ENCODE measurements at places on chromosomes 7 and 10.

DNA sequence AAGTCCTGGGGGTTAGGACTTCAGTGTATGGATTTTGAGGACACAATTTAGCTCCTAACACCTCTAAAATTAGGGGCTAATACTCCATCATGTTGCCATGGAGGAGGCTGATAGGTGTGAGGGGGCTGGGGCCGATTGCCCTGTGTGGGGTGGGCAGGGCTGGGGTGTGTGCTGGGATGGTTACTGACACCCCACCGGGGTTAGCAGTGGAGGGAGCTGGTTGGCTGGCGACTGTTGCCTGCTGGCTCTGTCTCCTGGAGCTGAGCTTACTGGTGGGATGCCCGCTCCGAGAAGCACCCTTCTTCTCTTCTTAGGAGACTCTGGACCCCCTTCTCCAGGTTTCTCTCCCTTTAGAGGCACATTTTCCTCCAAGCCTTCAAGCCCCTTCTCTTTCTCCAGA is 22.2 kb upstream of the SH2D4B start:
- DNase-seq = no peak

DNA sequence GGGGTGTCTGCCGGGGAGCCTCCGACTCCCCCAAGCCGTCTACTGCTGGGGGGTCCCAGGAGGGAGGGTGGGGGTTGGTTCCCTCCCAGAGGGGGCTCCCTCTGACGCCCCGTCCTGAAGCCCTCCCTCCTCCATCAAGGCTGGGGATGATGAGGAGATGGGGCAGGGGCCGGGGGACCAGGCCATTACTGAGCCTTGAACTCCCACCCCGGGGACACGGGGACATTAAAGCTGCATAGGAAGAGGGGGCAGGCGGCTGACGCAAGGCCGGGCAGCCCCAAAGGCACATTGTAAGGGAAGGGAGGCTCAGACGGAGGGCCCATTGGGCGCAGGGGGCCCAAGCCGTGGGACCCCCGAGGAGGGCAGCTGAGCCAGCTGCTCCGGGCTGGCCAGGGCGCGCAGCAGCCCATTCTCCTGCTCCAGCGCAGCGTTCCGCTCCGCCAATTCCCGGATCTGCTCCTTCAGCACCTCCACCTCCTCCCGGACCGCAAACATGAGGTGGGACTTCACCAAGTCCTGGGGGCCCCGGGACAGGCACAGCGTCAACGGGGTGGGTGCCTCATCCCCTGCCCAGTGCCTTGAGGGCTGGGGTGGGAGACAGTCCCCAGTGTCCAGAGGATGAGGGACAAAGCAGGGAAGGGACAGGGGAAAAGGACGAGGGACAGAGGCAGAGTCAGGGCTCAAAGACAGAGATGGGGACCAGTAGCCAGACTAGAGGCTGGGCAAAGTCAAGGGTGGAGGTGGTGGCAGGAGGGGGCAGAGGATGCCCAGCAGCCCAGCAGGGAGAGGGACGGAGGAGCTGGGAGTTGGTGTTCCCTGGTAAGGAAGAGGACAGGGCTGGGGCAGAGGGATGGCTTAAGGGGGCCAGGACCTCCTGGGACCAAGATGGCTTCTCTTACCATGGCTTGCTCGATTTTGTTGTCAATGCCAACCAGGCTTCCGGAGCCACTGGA is 2.9 kb upstream of the SPACDR start:
- DNase-seq = no peak

GRCh38 chr10:71933651-71934050 is 30.5 kb upstream of the CHST3 start:
- DNase-seq = no peak

DNA sequence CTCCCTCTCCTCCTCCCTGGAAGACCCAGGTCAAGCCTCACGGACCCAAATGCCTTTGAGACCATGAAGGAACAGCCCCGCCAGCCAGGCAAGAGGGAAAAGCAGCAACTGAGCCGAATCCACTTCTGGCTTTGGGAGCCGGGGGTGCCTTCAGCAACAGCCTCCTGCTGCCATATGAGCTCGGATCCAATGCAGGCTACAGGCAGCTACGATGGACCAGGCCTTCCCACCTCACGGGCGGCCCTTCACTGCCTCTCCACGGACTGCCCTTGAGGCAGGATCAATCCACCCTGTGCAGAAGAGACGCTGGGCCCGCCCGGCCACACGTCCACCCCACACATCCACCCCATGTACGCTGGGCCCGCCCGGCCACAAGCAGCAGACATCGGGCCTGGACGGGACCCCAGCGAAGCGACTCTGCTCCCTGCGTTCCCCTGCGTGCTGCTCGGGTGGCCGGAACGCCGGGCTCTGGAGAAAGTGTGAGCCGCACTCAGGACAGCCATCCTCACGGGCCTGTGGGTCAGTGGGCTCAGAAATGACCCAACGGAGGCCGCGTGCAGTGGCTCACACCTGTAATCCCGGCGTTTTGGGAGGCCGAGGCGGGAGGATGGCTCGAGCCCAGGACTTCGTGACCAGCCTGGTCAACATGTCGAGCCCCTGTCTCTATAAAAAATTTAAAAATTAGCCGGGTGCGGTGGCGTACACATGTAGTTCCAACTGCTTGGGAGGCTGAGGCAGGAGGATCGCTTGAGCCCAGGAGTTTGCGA is 82.0 kb downstream of the FOXL3 start:
- DNase-seq = no peak

- no peak for DNase-seq
Measured at GRCh38 chr7:159104188-159104920, 40.3 kb downstream of the VIPR2 start.

All from epithelial cell of proximal tubule (primary cell).